Naive thymus-derived CD4-positive, alpha-beta T cell (primary cell): ENCODE measurements at places on chromosomes 3 and 15. TPM values are rescaled to one million over a fixed set of nuclear protein-coding genes. Genes with fewer than 3 reads are reported as not detected.

The DAPK2 gene
- 0.46 TPM for total RNA-seq

The SCG3 gene
- total RNA-seq = not detected

The BBX gene
- 42.8 and 44.3 TPM in 2 replicates for total RNA-seq

The MGLL gene
- 2.1 TPM for total RNA-seq

The MEF2A gene
- 24.2 and 28.0 TPM in 2 replicates for total RNA-seq

The CCR4 gene
- 17.0 TPM for total RNA-seq

The LMAN1L gene
- 1.3 and 2.5 TPM in 2 replicates for total RNA-seq

The KIF7 gene
- 0.22 and 0.51 TPM in 2 replicates for total RNA-seq

The ADAMTS9 gene
- total RNA-seq = not detected

The TPRG1 gene
- total RNA-seq = 5.4 and 5.8 TPM in 2 replicates

The FBLN2 gene
- total RNA-seq = 0.11 TPM

The ROPN1B gene
- not detected for total RNA-seq

The FRMD5 gene
- not detected for total RNA-seq

The NCKIPSD gene
- total RNA-seq = 20.3 TPM

The MAP1A gene
- 2.0 TPM for total RNA-seq

The FAM107A gene
- not detected in 2 replicates for total RNA-seq
